Spinal cord (tissue), 10 donors: ENCODE measurements at places on chromosomes 16 and 17. TPM values are rescaled to one million over a fixed set of nuclear protein-coding genes. Genes with fewer than 3 reads are reported as not detected.
A peak's percentile ranks its signal among the peaks of the same experiment; 100 is the strongest.

DNA sequence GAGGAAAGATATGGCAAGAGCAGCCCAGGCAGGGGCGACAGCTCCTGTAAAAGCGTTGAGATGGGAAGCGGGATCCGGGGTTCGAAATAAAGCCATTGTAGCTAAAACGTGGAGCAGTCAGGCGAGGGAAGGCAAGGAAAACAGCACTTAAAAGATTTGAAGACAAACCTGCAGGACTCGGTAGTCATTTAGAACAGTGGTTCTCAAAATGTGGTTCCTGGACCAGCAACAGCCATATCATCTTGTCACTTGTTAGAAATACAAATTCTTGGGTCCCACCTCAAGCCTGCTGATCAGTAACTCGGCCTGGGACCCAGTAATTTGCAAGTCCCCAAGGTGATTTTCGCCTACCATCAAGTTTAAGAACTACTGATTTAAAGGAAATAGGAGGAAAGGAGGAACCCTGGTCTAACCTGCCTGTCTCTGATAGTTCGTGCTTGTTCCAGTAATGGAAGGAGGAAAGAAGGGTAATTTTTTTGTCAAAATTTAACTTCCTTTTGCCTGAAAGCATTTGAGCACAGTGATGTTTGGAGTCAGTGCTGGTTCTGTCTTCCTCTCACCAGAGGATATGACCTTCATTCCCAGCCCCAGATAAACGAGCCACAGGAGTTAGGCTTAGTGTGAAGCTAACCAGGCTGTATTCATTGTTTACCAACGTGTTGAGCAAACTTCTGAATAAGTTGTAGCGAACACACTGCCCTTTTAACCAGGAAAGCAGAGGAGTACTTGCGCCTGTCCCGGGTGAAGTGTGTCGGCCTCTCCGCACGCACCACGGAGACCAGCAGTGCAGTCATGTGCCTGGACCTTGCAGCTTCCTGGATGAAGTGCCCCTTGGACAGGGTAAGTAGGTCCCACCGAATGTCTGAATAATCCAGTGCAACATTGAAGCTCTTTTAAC lies 1.1 kb downstream of the ORC6 start:
- DNase-seq: no peak

AKAP10 gene
- total RNA-seq: 39.3 TPM

- DNase-seq: no peak
Observed at GRCh38 chr17:50364715-50365114, 8.3 kb downstream of the MRPL27 start.

DNA sequence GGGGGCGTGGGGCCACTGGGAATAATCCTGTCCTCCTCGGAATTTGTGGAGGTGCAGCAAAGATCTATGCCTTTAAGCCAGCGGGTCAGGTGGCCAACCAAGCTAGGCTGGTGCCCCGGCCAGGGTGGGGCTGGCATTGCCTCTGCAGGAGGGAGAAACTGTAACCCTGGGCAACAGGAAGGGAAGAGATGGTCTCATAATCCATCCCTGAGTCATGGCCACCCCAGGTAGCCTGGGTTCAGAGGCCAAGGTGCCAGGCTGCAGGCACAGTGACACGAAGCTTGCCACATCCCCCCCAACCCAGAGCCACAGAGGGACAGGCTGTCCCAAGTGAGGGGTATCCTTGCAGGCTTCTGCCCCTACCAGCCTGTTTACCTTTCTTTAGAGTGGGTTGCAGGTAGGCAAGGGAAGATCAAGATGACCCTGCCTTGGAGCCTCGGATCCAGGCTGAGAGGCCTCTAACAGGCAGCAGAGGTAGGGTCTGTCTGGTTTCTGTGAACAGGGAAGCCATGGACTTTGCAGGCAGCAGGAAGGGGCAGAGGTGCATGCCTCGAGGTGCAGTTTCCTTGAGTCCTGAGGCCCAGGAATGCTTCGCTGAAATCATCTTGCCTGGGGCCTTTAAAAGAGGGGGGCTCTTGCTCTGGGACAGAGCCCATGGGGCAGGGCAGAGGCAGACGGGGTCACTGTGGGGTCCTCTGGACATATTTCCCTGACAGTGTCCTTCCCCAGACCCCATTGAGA lies 4.0 kb downstream of the LASP1 start:
- no peak for DNase-seq

- DNase-seq: peak; percentile 95
Observed at GRCh38 chr16:29862884-29863668, at the start of gene CDIPT. CDIPT (minus strand) TSS chr16:29863226; CDS start chr16:29862857, 369 bp downstream.

DNA sequence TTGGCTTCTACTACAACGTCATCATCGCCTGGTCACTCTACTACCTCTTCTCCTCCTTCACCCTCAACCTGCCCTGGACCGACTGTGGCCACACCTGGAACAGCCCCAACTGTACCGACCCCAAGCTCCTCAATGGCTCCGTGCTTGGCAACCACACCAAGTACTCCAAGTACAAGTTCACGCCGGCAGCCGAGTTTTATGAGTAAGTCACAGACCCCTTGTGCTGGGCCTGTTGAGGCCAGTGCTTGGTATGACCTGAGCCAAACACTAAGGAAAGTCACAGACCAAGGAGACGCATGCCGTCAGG lies 16.1 kb downstream of the SLC6A2 start:
- DNase-seq: no peak

DNA sequence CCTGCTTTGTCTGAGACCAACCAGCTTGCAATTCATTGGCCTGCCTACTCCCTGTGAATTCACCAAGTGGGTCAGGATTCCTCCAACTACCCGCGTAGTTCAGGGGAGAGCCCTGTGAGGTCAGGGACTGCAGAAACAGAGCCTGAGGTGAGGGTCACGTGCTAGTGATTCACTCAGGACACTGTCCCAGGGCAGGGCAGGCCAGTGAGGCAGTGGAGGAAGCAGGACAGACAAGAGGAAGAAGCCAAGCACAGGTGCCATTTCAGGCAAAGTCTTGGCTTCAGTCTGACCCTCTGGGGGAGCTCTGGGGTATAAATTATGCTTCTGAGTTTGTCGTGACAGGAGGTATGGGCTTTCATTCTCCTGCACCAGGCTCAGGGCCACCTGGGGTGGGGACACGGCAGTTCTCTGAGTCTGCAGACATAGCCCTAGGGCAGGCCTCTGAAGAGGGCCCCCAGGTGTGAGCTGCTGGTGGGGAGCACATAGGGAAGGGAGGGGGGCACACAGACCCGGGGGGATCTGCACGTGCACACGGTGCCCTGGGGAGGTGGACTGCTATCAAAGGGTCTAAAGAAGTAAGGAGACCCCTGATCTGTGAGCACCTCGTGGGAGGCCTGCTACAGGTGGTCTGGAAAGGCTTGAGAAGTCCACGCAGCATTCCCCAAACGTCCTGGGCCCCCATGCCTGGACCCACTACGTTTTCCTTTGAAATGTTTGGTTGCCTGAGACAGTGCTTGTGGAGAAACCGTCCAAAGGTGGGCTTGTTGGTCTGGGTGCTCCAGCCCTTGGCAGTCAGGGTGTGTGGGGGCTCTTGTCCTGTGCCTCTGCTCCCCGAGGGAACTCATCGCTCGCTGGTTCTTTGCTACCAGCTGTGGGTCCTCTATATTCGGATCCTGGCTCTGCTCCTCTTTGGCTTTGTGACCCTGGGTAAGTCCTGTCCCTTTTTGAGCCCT lies 46.4 kb downstream of the NKD1 start:
- DNase-seq: no peak

KCNAB3 gene
- 4.8 TPM for total RNA-seq

DNA sequence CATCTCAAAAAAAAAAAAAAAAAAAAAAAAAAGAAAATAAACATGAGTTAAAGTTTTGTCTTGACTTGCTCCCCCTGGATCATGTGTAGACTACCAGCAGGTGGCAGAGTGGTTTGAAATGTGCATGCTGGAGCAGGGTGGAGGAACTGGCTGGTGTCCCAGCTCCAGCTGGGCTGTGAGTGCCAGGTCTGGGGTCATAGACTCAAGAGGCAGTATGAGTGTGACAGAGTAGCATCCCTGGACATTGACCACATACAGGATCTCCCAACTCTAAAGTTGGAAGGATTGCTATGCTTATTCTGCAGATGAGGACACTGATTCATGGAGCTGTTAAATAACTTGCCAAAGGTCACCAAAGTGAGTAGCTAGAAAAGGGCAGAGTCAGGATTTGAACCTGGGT lies 198.0 kb upstream of the MPHOSPH6 start:
- DNase-seq: no peak

TMEM238L gene
- total RNA-seq: not detected
